KG1 (cell line): ENCODE measurements at places on chromosomes 2 and 18.

DNA sequence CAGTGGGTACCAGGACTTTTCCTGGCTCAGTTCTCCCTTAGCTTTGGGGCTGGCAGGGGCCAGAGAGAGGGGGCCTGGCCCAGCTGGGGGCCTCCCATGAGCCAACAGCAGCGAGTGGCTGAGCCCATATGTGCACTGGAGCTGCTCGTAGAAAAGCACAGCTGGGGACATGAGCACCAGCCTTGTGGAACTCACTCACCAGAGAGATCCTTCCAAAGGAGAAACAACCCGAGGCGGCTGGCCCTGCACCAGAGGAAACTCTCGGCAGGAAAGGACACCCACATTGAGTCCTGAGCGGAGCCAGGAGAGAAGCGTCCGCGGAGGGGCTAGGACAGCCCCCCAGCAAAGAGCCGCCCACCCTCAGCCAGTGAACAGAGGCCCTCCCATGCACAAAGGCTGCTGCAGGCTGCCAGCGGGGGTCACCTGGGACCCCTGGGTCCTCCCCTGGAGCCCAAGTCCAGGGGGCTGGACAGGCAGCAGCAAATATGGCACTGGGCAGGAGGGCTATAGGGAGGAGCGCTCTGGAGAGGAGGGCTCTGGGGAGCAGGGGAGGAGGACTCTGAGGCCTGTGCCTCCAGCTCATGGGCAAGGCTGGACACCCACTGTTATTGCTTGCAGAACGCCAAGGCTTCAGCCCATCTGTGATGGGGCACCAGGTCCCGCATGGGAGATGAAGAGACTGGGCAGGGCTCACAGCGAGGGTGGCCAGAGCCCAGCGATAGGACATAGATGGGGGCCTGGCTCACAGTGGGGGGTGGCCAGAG, 42.1 kb upstream of the SNED1 start:
- no peak for DNase-seq

DNA sequence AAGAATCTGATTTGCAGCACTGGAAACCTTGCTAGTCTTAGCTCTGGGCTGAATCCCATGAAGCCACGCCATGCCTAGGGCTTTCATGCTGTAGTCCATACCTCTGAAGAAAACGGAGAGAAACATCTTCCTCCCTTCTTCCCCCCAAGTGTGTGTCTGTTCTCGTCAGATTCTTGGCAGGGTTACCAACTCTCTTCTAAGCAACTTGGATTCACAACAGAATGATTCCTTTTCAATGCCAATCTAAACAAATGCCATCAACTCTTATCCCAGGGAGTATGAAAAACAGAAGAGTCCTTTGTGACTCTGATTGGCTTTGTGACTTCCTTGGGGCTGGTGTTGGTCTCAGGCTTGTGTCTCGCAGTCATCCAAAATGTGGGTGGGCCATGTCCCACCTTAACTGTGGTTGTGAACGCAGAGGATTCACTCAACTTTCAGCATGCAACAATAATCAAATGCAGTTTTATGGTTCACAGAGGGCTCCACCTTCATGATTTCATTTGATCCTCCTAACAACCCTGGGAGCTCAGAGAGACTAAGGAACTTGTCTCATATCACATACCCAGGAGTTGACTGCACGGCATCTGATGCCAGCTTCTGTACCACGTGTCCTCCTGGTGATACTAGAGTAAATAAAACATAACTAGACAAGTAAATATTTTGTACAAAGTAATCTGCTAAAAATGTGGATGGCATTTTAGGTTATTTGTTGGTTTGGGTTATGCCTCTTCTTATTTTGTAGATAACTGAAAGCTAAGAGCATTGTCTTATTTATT, 186.0 kb upstream of the TNP1 start:
- DNase-seq: no peak

- DNase-seq: no peak
These were observed 5.2 kb upstream of the RUFY4 start for GRCh38 chr2:218063896-218064295.

DNA sequence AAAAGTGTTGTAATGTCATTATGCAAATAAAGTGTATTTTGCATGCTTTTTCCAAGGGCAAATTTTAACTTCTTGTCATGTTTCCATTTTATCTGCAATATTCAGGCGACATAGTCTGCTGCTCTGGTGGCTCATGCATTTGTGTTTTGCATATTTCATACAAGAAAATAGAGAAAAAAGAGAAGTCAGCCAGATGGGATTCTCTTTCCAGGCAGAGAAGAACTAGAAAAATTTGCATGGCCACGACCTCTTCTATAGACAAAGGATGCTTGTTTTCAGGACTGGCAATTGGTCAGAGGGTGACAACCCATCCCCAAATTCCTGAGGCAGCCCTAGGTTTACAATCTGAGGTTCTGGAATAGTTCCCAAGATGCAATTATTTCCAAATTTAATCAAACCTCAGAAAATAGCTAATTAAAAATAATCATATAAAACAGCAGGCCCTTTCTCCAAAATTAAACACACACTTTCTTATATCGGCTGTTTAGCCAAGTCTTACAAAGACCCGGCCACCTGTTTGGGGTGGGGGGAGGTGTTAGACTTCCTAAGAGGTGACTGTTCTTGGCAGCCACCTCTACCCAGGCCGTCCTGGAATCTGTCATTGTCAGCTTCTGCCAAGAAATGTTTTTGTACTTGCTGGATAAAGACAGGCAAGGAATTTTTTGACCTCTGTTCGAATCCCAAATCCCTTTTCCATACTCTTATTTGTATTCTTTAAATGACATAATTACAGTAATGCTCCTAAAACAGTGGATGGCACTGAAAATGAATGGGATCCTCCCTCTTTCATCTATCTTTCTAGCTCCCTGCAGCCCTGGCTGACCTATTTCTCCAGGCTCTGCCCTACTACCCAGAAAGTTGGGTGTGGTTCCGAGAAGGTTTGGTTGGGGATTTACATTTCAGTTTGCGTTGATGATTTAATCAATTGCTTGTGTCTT, 20.8 kb upstream of the SOS1 start:
- no peak for DNase-seq

GRCh38 chr18:63007231-63007630, 291.9 kb downstream of the PHLPP1 start:
- no peak for DNase-seq

- DNase-seq: no peak
These were observed 10.3 kb upstream of the DYTN start for GRCh38 chr2:206728277-206729199.

GRCh38 chr2:58594762-58595161, 353.6 kb upstream of the FANCL start:
- DNase-seq: no peak

DNA sequence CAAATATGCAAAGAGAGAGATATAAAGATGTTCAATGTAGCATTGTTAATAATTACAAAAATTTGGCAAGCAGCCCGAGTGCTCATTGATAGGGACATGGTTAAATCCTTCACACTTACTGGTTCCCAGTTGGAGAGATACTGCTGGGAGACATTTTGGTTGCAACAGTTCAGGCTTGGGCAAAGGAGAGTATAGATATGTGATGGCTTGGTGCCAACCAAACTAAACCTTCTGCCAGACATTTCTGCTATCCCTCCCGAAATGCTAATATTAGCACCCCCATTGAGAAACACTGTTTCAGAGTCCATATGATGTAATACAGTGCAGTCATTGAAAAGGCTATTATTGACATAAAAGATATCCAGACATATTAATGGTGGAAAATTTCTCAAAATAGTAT, 11.5 kb downstream of the GEN1 start:
- DNase-seq: no peak

DNA sequence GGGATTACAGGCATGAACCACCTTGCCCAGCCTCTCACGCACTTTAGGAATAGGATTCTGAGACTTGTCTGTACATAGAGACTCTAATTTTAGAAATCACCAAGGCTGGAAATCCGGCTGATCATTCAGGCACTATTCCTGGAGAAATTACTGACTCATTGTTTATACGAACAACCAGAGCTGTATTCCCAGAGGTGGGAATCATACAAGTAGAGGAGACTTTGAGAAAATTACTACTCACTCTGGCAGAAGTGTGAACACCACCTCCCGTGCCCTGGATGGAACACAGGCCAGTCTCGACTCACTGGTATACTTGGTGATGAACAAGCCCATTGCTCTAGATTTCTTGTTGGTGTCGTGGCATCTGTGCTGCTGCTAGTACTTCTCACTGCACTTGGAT, 5.8 kb upstream of the ADNP2 start:
- DNase-seq: no peak

DNA sequence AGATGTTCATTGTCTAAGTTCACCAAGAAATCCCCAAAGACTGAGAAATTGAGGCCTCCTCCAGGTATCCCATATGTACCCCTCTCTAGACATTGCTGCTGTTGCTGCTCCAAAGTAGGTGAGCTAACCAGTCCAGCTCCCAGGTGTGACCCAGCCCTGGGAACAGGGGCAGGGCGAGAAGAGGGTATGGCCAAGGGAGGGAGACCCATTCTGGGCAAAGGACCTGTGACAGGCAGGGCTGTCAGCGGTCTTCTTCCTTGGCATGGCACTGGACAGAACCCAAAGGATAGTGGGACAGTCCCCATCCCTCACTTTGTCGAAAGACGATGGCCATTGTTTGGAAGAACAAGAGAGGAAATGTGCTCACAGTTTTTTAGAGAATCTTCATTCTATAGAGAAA, 7.2 kb upstream of the INO80C start:
- DNase-seq: no peak

DNA sequence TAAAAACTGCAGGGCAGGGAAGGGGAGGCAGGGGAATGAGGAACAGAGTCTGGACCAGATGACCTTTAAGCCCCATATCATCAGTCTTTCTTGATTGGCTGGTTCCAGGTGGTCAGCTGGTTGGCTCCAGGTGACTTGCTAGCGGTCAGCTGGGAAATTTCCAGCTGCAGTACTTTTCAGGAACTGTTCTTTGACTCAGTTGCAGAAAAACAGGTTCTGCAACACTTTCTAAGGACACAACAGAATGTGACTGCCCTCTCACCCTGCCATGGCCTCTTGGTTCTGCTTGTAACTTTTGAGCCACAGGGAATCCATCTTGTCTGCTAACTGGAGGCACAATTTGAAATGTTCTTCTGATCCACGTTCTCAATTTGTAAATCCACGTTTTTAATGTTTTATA, 278.3 kb upstream of the LRATD1 start:
- no peak for DNase-seq

- peak; percentile 80 for DNase-seq
These were observed 27.0 kb downstream of the TMEM200C start for GRCh38 chr18:5868218-5868854.

DNA sequence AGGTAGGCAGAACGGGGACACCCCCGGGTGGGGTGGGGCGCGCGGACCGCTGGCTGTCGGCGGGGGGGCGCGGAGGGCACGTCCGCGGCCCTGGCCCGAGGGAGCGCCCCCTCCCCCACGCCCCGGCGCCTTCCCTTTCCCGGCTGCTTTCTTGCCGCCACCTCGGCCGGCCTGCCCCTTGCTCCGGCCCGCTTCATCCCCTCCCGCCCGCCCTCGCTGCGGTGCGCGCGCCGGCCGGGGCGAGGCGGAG, 443 bp downstream of the VAPA start:
- DNase-seq: no peak

GRCh38 chr2:24048769-24049484, 614 bp upstream of the FKBP1B start:
- no peak for DNase-seq

- no peak for DNase-seq
These were observed 43.1 kb downstream of the CYRIA start for GRCh38 chr2:16622399-16622968.
